MM.1S (cell line): ENCODE measurements at places on chromosomes 3 and 15.

GRCh38 chr3:120198305-120198878 is 86.6 kb downstream of the GPR156 start:
- no peak for DNase-seq

GRCh38 chr3:13075318-13075717 is 2.1 kb upstream of the IQSEC1 start:
- no peak for DNase-seq

DNA sequence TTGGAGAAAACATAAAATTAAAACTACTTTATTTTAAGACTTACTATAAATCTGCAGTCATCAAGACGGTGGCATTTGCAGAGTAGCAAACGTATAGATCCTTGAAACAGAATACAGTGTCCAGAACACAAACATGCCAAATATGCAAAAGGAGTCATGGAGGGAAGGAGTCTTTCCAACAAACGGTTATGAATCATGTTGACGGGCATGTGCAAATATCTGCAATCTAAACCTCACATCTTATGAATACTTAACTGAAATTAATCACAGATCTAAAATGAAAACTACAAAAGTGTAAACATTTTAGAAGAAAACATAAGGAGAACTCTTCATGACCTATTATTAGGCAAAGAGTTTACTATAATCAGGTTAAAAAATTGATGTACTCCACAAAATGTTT is 69.4 kb downstream of the TFRC start:
- no peak for DNase-seq

- DNase-seq: peak; percentile 94
These were observed 673 bp upstream of the HCLS1 start for GRCh38 chr3:121661376-121661775.

GRCh38 chr3:107651782-107652181 is 129.0 kb downstream of the BBX start:
- peak; percentile 21 for DNase-seq
